H4 (cell line): ENCODE measurements at places on chromosomes 5 and 9. TPM values are rescaled to one million over a fixed set of nuclear protein-coding genes. Genes with fewer than 3 reads are reported as not detected.

Gene FRRS1L
- total RNA-seq = not detected in 2 replicates

DNA sequence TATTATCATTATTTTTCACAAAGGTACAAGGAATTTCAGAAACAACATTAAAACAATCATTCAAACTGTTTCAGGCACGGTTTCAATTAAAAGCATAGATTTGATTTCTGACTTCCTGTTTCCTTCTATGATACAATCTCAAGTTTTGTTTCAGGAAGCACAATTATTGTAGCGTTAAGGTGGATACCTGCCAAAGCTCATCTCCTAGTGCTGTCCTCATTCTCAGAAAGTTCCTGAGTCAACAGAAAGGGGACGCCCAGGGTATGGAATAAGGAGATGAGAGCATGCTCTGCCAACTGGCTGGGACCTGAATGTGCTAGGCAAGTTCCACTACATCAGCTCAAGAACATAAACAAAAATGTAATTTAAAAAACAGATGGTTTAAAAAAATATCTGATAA is 2.0 kb upstream of the TRIM14 start:
- no peak for DNase-seq

DNA sequence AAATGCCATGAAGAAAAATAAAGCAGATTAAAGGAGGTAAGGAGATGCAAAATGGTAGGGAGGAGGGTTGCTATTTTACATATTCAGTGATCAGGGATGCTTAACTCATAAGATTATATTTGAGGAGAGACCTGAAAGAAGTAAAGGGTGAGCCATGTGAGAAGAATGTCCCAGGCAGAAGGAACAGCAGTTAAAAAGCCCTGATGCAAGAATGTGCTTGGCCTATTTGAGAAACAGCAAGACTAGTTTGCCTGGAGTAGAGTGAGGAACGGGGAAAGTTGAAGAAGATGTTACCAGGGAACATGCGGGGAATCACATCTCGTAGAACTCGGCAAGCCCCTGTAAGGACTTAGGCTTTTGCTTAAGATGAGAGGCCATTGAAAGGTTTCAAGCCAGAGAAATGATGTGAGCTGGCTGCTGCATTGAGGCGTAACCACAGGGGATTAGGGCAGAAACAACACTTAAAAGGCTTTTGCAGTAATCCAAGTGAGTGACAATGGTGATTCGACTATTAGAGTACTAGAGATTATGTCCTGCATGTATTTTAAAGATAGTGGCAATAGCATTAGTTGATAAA is 198.7 kb downstream of the VPS13A start:
- DNase-seq = no peak

DNA sequence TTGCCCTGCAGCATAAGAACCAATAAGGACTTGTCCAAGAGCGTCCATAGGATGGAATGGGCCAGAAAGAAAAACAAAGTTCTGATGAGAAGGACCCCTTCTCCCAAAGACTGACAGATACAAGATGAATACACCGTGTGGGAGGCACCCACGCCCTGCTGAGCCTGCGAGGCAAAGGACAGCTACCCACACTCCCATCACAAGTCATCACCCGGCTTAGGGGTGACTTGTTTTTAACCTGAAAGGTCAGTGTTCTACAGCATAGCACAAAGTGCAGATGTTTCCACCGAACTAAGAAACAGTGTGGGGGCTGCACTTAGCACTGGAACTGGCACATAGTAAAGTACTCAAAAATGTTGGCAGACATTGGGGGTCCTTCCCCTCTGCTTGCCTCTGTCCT is 13.9 kb downstream of the TNIP1 start:
- DNase-seq = no peak
